RPMI7951 (cell line): ENCODE measurements at places on chromosomes 5 and 9.

DNA sequence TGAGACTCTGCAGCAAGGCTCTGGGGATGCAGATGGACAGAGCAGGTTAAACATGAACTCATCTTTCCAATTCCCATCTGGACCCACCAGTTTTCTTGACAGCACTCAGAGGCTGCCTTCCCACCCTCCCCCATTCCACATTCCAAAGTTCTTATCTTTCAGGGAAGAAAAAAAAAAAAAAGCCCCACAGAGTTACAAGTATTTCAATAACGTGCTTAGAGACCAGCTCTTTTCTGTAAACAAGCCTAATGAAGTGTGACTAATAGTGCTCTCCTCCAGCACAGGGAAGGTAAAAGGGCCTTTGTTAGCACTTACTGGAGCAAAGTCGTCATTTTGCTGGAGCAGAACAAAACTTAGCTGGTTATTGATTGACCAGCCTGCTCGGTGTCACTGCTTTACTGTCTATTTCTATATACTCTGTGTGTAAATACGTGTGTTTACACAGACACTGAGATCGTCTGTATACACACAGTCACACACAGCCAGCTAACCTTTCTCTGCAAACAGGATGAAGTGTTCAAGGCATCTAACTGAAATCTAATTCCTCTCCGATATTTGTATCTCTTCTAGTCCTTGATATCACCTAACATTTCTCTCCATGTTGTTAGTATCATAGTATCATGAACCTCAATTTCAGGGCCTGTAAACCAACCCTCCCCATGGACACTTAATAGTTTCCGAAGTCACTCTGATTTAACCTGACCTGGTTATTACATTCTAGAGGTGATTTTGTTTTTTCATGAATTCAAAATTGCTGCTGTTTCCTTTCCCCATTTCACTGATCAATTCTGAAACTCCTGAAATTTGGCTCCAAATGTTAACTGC lies 84.9 kb downstream of the ZNF608 start:
- DNase-seq = peak; percentile 91

GRCh38 chr5:140322751-140323731 lies 20.1 kb upstream of the PFDN1 start:
- DNase-seq = peak; percentile 89

- DNase-seq = peak; percentile 91
These were observed 245.7 kb upstream of the SLC30A5 start for GRCh38 chr5:68848091-68848490.

GRCh38 chr5:14168144-14168792 lies 25.1 kb downstream of the TRIO start:
- DNase-seq = no peak

DNA sequence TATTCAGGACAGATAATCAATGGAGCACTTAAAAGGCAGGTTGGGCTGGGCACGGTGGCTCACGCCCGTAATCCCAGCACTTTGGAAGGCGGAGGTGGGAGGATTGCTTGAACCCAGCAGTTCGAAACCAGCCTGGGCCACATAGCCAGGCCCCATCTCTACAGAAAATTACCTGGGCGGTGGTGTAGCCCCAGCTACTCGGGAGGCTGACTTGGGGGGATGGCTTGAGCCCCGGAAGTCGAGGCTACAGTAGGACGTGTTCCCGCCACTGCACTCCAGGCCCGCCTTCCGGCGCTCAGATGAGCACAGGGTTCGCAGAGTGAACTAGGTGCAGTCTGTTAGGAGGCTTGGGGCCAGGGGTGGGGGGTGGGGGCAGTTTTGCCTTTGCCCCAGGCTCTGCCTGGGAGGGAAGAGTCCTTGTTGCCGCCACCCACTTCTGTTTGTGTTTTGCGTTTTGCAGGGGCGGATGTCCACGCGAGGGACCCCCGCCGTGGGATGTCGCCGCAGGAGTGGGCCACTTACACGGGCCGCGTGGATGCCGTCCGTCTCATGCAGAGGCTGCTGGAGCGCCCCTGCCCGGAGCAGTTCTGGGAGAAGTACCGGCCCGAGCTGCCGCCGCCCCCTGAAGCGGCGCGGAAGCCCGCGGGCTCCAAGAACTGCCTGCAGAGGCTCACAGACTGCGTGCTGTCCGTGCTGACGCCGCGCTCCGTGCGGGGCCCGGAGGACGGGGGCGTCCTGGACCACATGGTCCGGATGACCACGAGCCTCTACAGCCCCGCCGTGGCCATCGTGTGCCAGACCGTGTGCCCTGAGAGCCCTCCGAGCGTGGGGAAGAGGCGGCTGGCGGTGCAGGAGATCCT lies 85.2 kb downstream of the ANKRD33B start:
- DNase-seq = no peak

GRCh38 chr5:132668706-132669454 lies 4.9 kb upstream of the IL4 start:
- DNase-seq = no peak

GRCh38 chr5:52702877-52703276 lies 84.8 kb upstream of the ITGA1 start:
- no peak for DNase-seq

DNA sequence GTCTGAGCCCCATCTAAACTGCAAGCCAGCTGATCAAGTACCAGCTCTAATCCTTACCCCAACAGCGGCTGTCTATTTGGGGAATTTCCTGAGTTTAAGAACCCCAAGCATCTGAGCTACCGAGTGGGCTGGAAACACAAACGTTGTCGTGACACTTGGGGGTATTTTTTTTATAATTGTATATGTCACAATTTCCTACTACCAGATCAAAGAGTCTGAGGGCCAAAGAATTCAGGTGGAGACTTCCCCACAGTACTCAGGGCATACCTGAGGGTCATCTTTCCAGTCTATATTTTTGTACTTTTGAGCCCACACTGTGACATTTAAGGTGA lies 42.8 kb downstream of the PTTG1 start:
- no peak for DNase-seq

GRCh38 chr9:115759426-115759825 lies 394.2 kb upstream of the PAPPA start:
- DNase-seq = no peak

DNA sequence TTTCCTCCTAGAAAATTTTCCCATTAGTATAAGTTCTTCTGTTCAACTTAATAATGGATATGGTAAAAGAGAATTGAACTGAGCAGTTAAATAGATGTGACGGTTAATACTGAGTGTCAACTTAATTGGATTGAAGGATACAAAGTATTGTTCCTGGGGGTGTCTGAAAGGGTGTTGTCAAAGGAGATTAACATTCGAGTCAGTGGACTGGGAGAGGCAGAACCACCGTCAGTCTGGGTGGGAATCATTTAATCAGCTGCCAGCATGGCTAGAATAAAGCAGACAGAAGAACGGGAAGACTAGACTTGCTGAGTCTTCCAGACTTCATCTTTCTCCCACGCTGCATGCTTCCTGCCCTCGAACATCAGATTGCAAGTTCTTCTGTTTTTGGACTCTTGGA lies 689.6 kb upstream of the CDH10 start:
- DNase-seq = no peak

GRCh38 chr9:9950813-9951212 lies 662.0 kb downstream of the PTPRD start:
- DNase-seq = no peak

DNA sequence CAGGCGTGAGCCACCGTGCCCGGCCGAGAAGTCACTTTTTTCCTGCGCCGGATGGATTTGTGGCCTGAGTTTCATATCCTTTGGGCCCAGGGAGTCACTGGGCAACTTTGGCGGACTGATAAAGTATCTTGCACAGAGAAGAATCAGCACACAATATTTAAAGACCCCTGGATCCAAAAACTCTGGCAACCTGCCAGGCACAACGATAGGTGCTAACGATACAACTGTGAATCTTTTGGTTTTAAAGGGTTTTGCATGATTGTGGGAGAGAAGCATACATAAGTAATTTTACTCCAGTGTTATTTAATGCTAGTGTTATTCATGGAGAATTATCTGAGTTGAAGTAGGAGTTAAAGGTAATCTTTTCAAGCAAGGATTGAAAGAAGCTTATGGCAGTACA lies 85.3 kb downstream of the TAF11L14 start:
- no peak for DNase-seq

- DNase-seq = no peak
These were observed 1.3 kb downstream of the IL31RA start for GRCh38 chr5:55852503-55852902.

DNA sequence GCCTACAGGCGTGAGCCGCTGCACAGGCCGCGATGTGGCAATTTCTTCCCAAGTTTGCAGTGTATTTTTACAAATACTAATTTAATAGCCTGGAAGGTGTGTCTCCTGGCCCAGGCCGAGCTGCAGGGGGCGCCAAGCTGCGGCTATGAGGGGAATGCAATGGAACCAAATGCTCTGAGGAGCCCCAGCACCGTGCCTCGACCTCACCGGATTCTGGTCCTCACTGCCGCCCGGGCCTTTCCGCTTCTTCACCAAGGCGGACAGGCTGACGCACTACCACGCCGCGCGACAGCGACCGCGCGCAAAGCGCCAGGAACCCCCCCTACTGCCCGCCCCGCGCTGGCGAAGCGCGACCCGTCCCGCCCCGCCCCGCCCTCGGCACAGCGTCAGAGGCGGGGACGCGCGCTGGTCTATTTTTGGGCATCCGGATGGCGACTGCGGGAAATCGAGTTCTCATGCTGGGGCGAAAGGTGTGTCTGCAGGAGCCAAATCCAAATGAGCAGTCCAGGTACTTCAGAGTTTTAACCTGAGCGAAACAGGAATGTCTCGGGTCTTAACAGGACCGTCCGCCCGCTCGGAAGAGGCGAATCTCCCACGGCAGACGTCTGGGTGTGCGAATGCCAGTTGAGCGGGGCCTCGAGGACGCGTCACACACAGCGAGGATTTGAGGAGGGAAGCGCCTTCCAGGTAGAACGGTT lies 31.7 kb upstream of the PRXL2C start:
- DNase-seq = peak; percentile 85

GRCh38 chr5:170597109-170597751 lies 93.4 kb downstream of the KCNIP1 start:
- peak; percentile 98 for DNase-seq
